Activated naive CD8-positive, alpha-beta T cell treated with anti-CD3 and anti-CD28 coated beads, Interleukin-2, amount 50 U/mL, for 24 hours (primary cell): ENCODE measurements at places on chromosomes 11 and 22.

GRCh38 chr11:120413480-120413879, 77.3 kb downstream of the ARHGEF12 start:
- H3K4me3 ChIP-seq: no peak overlapping the region
- DNase-seq: no peak
- no peak overlapping the region for H3K27ac ChIP-seq
- H3K4me1 ChIP-seq: no peaks in the 10 kb centered on the region

DNA sequence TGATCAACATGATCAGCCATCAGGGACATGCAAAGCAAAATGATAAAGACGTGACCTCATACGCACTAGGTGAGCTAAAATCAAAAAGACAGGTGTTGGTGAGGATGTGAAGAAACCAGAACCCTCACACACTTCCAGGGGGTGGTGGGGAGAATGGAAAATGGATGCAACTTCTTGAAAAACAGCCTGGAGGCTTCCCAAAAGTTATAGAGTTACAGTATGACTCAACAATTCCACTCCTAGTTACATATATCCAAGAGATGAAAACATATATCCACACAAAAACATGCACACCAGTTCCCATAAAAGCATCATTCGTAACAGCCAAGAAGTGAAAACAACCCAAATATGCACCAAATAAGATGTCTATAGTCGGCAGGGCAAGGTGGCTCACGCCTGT, 42.1 kb upstream of the APLNR start:
- no peak overlapping the region for H3K27ac ChIP-seq
- no peak for DNase-seq
- peaks cover 24% of the 10 kb centered on the region for H3K27me3 ChIP-seq
- H3K36me3 ChIP-seq: peaks cover 1% of the 10 kb centered on the region
- peaks cover 4% of the 10 kb centered on the region for H3K4me1 ChIP-seq
- no peak overlapping the region for H3K4me3 ChIP-seq

GRCh38 chr22:28544431-28544868, 135.2 kb downstream of the TTC28 start:
- H3K27me3 ChIP-seq: peaks cover 6% of the 10 kb centered on the region
- DNase-seq: no peak
- peaks cover 1% of the 10 kb centered on the region for H3K36me3 ChIP-seq
- no peak overlapping the region for H3K4me3 ChIP-seq
- no peak overlapping the region for H3K27ac ChIP-seq

DNA sequence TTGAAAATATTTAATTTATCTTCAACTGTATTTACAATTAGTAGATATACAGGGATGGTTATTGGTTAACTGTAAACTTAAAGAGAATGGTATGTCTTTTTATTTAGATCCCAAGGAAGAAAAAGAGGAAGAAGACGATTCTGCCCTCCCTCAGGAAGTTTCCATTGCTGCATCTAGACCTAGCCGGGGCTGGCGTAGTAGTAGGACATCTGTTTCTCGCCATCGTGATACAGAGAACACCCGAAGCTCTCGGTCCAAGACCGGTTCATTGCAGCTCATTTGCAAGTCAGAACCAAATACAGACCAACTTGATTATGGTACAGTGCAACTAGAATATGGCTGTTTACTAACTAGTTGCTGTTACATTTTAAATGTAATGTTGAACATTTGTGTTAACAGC, 12.7 kb upstream of the CNTF start:
- peaks cover 56% of the 10 kb centered on the region for H3K36me3 ChIP-seq
- no peak overlapping the region for H3K4me3 ChIP-seq
- H3K27ac ChIP-seq: no peak overlapping the region
- peaks cover 44% of the 10 kb centered on the region for H3K4me1 ChIP-seq

GRCh38 chr11:43685440-43685839, 4.9 kb downstream of the HSD17B12 start:
- no peak overlapping the region for H3K4me3 ChIP-seq
- peaks cover 46% of the 10 kb centered on the region for H3K36me3 ChIP-seq
- H3K27ac ChIP-seq: no peak overlapping the region
- peaks cover 45% of the 10 kb centered on the region for H3K4me1 ChIP-seq
- DNase-seq: no peak
- no peaks in the 10 kb centered on the region for H3K27me3 ChIP-seq

- no peak overlapping the region for H3K27ac ChIP-seq
- DNase-seq: no peak
- no peak overlapping the region for H3K4me3 ChIP-seq
- peaks cover 7% of the 10 kb centered on the region for H3K4me1 ChIP-seq
These were observed 132.5 kb downstream of the FBXO7 start for GRCh38 chr22:32607086-32607485.

DNA sequence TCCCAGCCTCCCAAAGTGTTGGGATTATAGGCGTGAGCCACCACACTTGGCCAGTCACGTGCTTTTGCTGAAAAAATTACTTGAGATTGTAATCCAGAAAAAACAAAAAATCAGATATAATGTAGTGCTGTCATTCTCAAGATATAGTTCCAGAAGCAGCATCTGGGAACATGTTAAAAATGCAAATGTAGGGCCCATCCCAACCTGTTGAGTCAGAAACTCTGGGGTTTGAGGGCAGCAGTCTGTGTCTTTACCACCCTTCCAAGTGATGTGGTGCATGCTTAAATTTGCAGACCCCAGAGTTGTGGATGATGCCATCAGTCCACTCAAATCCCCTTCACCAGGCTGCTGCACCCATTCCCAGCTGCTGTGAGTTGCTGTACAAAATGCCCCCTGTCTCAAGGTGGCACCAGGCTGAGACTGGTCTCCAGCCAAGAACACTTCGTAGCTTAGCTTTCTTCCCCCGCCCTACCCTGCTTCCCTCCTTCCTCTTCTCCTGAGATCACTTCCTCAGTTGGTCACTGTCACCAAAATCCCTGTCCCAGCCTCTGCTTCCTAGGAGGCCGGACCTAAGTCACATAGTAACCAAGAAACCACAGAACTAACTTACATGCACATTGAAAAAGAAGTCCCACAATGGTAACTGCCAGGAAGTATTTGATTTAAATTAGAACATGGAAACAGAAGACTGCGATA, 18.2 kb upstream of the ARRB1 start:
- no peak for DNase-seq
- H3K36me3 ChIP-seq: no peaks in the 10 kb centered on the region
- no peak overlapping the region for H3K4me3 ChIP-seq
- no peak overlapping the region for H3K27ac ChIP-seq

GRCh38 chr11:127567237-127567932, 566.8 kb upstream of the KIRREL3 start:
- no peak for DNase-seq
- no peak overlapping the region for H3K4me3 ChIP-seq
- H3K4me1 ChIP-seq: no peaks in the 10 kb centered on the region
- H3K36me3 ChIP-seq: no peaks in the 10 kb centered on the region
- H3K27me3 ChIP-seq: peaks cover 2% of the 10 kb centered on the region

GRCh38 chr11:10310301-10310841, 5.5 kb downstream of the ADM start:
- no peak for DNase-seq
- H3K36me3 ChIP-seq: no peaks in the 10 kb centered on the region
- H3K4me3 ChIP-seq: no peak overlapping the region
- H3K27me3 ChIP-seq: peaks cover 40% of the 10 kb centered on the region
- H3K27ac ChIP-seq: peak overlapping the region; percentile 60
- H3K4me1 ChIP-seq: peaks cover 49% of the 10 kb centered on the region

GRCh38 chr11:122205036-122205435, 89.0 kb upstream of the BLID start:
- H3K27ac ChIP-seq: no peak overlapping the region
- H3K4me3 ChIP-seq: no peak overlapping the region
- peaks cover 13% of the 10 kb centered on the region for H3K27me3 ChIP-seq
- DNase-seq: no peak
- H3K4me1 ChIP-seq: no peaks in the 10 kb centered on the region
- H3K36me3 ChIP-seq: no peaks in the 10 kb centered on the region

- H3K36me3 ChIP-seq: no peaks in the 10 kb centered on the region
- H3K4me1 ChIP-seq: peaks cover 8% of the 10 kb centered on the region
- H3K27ac ChIP-seq: no peak overlapping the region
- no peak overlapping the region for H3K4me3 ChIP-seq
- no peak for DNase-seq
These were observed 47.1 kb downstream of the SLC22A12 start for GRCh38 chr11:64638018-64638665.

- H3K4me1 ChIP-seq: peaks cover 81% of the 10 kb centered on the region
- no peak overlapping the region for H3K27ac ChIP-seq
- H3K4me3 ChIP-seq: no peak overlapping the region
- no peaks in the 10 kb centered on the region for H3K27me3 ChIP-seq
These were observed 10.3 kb downstream of the UBASH3B start for GRCh38 chr11:122665861-122666260.

- H3K27me3 ChIP-seq: no peaks in the 10 kb centered on the region
- H3K27ac ChIP-seq: no peak overlapping the region
- no peak overlapping the region for H3K4me3 ChIP-seq
These were observed 17.5 kb upstream of the SLC25A1 start for GRCh38 chr22:19195796-19196731.

DNA sequence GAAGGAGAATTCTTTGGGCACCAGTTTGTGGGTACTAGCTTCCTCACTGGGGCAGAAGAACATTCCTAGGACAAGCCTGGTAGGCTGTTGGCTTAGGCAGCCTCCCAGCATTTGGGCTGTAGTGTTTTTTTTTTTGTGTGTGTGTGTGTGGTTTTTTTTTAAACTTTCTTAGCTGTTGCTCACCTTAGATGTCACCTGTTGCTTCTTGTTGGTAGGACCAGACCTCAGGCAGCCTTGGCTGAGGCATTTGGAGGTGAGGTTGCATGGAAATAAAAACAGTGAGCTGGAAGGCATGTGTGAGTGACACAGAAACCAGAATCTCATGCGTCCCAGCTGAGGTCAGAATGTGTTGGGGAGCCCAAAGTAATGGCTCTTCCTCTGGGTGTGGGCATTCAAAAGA, 21.3 kb downstream of the AMPD3 start:
- DNase-seq: no peak
- H3K27ac ChIP-seq: no peak overlapping the region
- H3K36me3 ChIP-seq: peaks cover 16% of the 10 kb centered on the region
- peaks cover 23% of the 10 kb centered on the region for H3K4me1 ChIP-seq

- H3K36me3 ChIP-seq: no peaks in the 10 kb centered on the region
- H3K27ac ChIP-seq: no peak overlapping the region
These were observed 55.1 kb upstream of the INCENP start for GRCh38 chr11:62068730-62069129.

GRCh38 chr22:23769321-23769965, 1.7 kb upstream of the CHCHD10 start:
- H3K27ac ChIP-seq: no peak overlapping the region
- peaks cover 7% of the 10 kb centered on the region for H3K36me3 ChIP-seq
- DNase-seq: no peak
- H3K27me3 ChIP-seq: no peaks in the 10 kb centered on the region
- H3K4me3 ChIP-seq: peak overlapping the region; percentile 36
- peaks cover 43% of the 10 kb centered on the region for H3K4me1 ChIP-seq

DNA sequence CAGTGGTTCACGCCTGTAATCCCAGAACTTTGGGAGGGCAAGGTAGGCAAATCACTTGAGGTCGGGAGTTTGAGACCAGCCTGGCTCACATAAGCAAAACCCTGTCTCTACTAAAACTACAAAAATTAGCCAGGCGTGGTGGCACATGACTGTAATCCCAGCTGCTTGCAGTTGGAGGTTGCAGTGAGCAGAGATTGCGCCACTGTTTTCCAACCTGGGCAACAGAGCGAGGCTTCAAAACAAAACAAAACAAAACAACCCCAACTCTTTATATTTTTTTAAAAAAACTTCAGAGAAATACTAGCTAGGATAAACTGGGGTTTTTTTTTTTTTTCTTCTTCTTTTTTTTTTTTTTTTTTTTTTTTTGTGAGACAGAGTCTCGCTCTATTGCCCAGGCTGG, 31.8 kb upstream of the RAPSN start:
- no peaks in the 10 kb centered on the region for H3K27me3 ChIP-seq
- no peak for DNase-seq
- H3K36me3 ChIP-seq: peaks cover 67% of the 10 kb centered on the region
- no peak overlapping the region for H3K4me3 ChIP-seq
- no peak overlapping the region for H3K27ac ChIP-seq
- no peaks in the 10 kb centered on the region for H3K4me1 ChIP-seq

GRCh38 chr11:10398525-10398924, 56.5 kb upstream of the AMPD3 start:
- peaks cover 6% of the 10 kb centered on the region for H3K27me3 ChIP-seq
- H3K27ac ChIP-seq: no peak overlapping the region
- no peaks in the 10 kb centered on the region for H3K36me3 ChIP-seq
- H3K4me3 ChIP-seq: no peak overlapping the region
- DNase-seq: no peak

DNA sequence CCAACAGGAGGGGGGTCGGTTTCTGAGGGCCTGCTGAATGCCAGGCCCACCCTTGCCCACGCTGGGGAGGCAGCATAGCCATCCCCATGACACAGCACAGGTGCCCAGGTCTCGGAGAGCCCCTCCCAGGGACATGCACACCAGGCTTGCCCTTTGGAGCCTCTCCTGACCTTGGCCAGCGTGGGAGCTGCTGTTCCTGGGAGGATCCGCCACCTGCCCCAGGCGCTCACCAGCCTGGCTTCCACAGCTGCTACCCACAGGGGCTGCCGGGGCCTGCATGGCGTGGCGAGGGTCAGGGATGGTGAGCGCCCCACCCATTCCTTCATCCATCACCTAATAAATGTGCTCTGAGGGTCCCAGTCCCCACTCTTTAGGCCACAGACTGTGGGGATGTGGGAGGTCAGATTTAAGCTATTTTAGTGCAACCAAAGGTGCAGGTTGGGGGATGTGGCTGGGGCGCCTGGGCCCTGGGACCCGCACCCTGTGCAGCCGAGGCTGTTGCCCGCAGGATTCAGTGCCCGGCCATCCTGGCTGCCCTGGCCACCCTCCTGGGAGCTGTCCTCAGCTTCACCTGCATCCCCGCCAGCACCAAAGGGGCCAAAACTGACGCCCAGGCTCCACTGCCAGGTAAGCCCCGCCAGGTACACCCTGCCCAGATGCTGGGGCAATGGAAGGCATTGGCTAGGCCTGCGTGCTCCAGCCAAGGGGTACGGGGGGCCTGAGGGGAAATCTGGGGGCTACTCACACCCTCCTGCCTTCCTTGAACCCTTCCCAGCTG, 12.9 kb downstream of the PHLDA2 start:
- H3K27me3 ChIP-seq: no peaks in the 10 kb centered on the region
- no peak for DNase-seq
- no peak overlapping the region for H3K27ac ChIP-seq
- H3K36me3 ChIP-seq: no peaks in the 10 kb centered on the region
- H3K4me3 ChIP-seq: no peak overlapping the region

DNA sequence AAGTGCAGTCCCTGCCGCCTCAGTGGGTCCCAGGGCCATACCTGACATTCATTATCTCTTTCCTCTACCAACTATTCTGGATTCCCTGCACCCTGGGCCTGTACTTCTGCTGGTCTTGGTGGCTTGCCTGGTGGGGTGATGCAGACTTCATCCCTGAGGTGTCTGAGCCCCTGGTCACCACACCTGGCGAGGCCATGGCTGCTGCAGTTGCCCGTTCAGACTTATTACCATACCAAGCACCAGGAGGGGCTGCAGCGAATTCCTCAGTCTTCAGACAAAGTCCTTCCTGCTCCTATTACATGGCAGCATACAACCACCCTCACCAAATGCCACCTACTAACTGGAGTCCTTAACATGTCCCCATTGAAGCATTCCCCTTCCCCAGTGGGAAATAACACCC, 73.0 kb upstream of the SLC22A12 start:
- H3K36me3 ChIP-seq: no peaks in the 10 kb centered on the region
- H3K27me3 ChIP-seq: peaks cover 37% of the 10 kb centered on the region
- no peaks in the 10 kb centered on the region for H3K4me1 ChIP-seq
- no peak overlapping the region for H3K4me3 ChIP-seq
